ENCODE measurements at places on chromosomes 1 and 21.

DNA sequence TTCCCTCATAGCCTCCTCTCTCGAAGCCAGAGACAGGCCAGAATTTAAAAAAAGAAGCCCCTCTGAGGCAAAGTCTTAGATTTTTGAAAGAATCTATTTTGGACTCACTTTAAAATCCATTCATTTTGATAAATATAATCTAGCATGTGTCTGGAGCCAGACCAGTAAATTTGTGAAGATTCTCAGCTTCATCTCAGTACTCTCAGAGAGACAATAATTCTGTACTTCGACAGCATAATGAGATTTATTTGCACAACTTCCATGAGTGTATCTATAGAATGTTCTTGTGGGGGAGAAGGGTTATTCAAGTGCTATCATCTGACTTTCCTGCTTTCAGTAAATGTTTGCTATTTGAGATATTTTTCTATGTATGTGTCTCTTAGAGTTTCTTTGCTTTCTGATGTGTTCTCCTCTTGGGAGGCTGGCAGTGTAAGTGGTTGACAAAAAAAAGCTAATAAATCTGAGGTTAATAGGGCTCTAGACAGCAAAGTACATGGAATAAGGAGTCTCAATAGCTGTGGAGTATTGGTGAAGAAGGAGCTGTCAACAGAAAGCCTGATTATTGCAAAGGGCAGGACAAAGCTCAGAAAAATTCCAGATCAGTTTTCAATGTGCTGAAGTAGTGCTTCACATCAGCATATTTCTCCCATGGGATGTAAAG, 223.0 kb downstream of the PTBP2 start:
- no peak for DNase-seq

DNA sequence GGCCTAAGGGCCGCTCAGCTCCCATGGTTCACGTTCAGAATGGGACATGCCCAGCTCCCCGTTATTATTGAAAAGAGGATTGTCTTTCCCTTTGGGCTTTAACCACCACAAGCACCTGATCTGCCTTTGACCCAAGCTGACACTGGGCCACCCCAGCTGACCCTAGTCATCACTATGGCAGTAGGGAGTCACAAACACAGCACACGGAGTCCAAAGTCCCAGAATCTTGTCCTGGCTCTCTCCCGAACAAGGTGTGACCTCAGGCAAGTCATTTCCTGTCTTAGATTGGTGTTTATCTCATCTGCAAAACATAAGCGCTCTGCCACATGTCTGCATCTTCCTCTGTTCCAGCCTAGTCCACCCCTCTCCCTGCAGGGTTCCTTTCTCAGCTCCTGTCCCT, 31.5 kb downstream of the IGFN1 start:
- no peak for DNase-seq

- no peak for DNase-seq
These were observed 14.7 kb upstream of the KIRREL1 start for GRCh38 chr1:157978586-157979403.

- DNase-seq: no peak
These were observed 120.0 kb downstream of the NGF start for GRCh38 chr1:115218034-115218405.

GRCh38 chr1:154019940-154020339, 29.4 kb downstream of the RPS27 start:
- no peak for DNase-seq

GRCh38 chr1:162384116-162384515, 2.6 kb downstream of the C1orf226 start:
- DNase-seq: no peak

DNA sequence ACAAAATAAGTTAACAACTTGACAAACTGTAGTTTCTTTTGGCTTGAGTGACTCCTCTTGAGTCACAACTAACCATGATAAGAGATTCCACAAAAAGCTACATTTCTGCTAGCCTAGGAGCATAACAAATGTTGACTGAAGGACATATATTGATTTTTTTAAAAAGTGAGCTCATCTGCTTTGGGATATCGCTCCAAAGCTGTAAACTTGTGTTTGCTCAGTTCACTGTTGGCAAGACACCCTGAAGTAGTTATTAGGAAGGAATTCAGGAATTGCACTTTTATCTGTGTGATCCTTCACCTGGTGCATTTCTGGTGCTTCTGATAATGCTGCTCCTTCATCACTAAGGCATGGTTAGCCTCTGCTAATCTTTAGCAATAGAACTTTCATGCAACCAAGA, 23.7 kb downstream of the RWDD3 start:
- no peak for DNase-seq

- DNase-seq: no peak
These were observed 286.0 kb upstream of the DEPDC1 start for GRCh38 chr1:68782890-68783289.

- DNase-seq: no peak
These were observed 9.1 kb upstream of the ATP5PO start for GRCh38 chr21:33924766-33925100.

GRCh38 chr1:45013551-45014209, 1.6 kb downstream of the UROD start:
- no peak for DNase-seq

DNA sequence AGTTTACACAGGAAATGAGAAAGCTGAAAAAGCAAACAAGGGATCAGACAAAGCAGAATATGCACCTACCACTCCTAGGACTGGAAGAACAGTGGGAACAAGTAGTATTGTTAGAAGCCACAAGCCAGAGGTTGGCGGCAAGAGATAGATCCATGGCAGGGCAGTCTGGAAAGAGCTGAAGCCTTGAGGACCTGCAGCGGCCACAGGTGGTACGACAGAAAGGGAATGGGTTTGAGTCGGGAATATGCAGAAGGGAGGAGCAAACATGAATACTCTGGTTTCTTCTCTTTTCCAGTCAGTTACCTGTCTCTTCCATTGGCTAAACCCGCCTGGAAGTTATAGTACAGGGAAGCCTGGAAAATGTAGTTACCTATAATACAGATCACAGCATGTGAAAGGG, 3.9 kb upstream of the PCNX2 start:
- no peak for DNase-seq

DNA sequence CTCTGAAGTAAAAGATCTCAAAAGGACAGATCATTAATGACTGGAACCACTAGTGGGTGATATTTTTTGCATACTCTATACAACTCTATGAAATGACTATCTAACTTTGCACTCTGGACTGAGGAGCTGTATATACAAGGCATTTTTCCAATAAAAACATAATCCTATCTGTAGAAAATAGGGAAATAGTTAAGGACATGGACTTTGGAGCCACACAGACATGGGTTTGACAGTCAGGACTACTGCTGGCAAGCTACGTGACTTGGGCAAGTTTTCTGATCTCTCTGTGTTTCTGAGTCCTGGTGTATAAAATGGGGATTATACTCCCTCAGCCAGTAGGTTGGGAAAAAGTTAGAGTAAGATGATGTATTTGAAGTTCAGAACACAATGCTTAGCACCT, 20.9 kb upstream of the HSD3B2 start:
- DNase-seq: no peak

DNA sequence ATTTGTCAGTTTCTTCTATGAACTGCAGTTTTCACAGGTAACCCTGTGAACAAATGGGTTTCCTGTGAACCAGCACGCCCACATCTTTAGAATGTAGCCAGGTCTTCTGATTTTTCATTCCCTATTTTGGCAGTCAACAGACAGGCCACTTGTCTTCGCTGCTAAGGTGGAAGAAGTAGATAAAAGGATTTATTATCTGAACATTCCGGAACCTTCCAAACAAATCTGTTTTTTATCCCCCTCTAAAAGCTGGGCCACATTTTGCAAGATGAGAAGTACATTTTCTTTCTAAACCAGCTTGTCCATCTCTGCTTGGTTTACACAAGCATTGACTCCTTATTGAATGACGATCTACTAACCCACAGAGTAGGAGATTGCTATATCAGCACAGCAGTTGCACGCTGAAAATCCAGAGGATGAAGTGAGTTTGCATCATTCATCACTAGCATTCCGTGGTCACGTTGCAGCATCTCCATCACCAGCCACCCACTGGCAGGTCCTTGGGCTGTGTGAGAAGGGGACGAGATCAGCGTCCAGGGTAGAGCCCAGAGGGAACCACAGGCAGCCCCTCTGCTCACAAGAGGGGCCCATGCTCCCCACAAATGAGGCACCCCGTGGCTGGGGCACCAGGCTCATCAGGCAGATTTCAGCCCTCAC, 83.5 kb downstream of the TOMM20 start:
- DNase-seq: no peak

- DNase-seq: no peak
These were observed 56.1 kb downstream of the NPHP4 start for GRCh38 chr1:5936126-5936525.

DNA sequence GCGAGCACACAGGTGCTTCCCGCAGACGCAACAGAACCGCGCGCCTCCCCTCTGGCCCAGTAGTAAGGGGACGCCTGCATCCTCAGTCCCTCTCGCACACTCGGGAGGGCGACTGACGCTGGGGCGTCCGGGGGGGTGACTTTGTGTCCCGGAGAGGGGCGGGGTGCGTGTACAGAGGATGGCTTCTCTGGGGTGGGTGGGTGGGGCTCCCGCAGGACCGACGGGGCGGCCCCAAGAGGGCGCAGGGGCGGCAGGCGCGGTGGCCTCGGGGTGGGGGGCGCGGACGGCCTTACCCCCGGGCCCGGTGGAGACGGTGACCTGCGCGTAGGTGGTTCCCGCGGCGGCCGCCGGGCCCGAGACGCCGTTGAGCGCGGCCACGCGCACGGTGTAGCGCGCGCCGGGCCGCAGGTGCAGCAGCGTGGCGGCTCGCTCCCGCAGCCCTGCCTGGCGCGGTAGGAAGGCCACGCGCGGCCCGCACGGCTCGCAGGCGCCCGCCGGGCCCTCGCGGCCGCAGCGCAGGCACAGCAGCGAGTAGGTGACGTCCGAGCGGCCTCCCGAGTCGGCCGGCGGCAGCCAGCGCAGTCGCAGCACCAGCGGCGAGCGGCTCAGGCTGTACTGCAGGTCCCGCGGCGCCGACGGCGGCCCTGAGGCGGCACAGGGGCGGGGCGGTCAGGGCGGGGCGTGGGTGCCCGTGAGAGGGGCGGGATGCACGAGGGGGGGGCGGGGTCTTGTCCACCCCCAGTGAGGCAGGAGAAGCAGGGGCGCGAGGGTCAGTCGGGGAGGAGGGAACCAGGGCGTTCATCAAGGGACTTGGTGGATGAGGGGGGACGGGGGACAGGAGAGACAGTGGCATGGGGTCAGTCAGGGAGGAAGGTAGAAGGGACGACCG, 12.1 kb downstream of the EPHA10 start:
- DNase-seq: peak; percentile 33

- no peak for DNase-seq
These were observed 36.2 kb upstream of the EFCAB14 start for GRCh38 chr1:46755121-46755520.

DNA sequence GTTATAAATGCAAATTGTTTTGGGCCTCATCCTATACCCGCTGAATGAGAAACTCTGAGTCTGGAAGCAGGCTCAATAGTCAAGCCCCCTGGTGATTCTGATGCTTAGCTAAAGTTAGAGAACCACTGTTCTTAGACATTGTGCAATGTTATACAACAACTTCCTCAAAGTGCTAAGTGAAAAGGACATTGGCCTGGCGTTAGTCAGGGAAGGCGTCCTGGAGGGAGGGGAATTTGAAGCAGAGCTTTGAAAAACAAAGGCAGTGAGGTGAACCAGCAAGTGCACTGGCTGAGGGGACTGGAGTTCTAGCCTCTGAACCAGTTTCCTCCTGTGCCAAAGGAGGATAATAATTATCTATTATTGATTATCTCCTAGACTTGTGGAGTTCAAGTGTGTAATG, 5.1 kb downstream of the CD1D start:
- no peak for DNase-seq

DNA sequence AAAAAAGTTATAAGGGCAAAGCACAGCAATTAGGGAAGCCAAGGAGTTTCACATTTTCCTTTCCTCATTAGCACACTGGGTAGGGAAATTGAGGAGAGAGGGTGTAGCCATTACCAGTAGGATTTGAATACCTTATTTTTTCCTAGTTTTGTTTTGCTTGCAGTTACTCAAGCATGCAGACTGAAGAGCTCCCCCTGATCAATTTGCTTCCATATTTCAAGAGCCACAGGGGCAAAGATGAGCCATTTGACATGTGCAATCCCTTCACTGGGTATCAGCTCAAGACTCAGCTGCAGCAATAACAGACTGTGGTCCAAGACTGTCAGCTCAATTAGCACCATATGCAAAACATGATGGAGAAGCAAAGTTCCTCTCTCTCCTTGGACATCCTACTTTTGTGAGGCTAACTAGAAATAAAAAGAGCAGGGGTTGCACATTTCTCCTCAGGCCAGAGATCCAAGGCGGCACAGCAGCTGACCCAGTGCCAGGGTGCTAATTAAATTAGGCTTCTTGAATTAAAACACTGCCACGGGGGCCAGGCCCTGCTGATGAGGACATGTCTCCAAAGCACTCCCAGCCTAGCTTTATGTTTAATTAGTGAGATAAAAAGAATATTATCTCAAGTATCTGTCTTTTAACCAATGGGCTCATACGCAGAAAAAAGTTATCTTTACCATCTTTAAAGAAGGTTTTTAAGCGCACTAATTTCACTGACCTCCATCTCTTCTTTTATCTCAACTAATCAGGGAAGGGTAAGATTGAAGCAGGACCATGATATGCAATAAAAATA, 36.7 kb upstream of the LRRC53 start:
- DNase-seq: no peak

DNA sequence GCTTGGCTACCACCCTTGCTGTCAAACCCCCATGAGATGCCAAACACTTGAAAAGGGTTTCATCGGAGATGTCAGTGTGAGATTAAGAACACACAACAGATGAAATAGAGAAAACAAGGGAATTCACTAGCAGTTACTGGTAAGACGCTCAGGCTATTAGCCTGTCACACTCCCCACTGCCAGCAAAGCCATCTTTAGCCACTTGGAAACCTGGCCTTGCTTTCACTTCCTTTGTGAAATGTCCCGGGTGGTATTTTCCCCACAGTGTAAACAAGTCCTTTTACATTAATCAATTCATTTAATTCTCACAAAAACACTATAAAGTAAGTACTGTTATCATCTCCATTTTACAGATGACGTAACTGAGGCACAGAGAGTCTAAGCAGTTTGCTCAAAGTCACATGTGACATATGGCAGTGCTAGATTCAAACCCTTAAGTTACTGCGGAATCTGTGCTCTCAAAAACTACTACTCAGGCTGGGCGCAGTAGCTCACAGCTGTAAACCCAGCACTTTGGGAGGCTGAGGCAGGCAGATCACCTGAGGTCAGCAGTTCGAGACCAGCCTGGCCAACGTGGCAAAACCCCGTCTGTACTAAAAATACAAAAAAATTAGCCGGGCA, 32.7 kb upstream of the KHDRBS1 start:
- no peak for DNase-seq

- no peak for DNase-seq
These were observed 7.1 kb upstream of the ANKRD65 start for GRCh38 chr1:1428174-1428573.
